Natural killer cell (primary cell): ENCODE measurements at places on chromosomes 2 and 18.

- no peak for DNase-seq
These were observed 1065.1 kb upstream of the NRXN1 start for GRCh38 chr2:52097071-52097470.

GRCh38 chr2:47950340-47951301 is 44.3 kb upstream of the FBXO11 start:
- DNase-seq: no peak

DNA sequence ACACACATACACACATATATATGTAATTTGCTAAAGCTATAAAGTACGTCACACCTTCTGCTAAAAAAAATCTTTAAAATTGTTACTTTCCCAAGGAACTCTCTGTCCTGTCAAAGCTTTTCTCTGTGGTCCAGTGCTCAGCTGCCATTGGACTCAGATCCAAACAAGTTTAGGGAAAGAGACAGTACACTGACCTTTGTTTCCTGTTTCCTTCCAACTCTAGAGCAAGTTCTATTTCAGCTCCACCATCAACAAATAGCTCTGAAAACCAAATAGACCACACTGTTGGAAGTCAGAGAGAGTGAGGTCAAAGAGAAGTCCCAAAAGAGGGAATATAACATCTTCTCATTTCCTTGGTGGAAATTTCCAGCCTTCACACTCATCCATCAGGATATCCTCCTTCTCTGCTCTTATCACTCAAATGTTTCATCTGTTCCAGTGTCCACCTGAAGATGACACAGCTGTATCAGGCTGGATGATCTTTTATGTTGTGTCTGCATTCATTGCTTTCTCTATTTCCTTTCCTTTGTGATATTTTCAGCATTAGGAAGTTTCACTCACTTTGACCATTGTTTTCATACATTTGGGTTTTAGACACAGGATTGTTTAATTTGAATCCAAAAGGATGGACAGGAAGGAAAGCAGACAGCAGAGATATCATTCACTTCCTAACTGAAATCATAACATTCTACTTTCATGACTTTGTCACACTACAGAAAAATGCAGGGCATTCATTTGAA is 192.3 kb upstream of the NT5C1B start:
- no peak for DNase-seq

GRCh38 chr2:58606799-58607198 is 365.7 kb upstream of the FANCL start:
- DNase-seq: no peak

DNA sequence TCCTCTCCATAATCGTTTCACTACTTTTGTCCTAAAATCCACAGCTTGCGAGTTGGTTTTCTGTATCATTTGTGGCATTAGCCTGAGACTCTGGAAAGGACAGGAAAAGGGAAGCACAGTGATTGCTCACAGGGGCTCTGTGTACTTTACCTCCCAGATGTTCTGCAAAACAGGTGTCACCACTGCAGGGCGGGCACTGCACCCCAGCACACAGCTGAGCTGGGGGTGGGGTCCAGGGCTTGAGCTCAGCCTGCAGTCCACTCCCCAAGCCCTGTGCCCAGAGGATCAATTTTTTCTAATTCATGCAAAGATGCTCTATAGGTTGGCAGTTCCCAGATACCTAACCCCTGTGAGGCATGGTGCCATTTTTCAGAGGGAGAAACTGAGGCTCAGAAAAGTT is 119.4 kb upstream of the GLI2 start:
- DNase-seq: no peak

DNA sequence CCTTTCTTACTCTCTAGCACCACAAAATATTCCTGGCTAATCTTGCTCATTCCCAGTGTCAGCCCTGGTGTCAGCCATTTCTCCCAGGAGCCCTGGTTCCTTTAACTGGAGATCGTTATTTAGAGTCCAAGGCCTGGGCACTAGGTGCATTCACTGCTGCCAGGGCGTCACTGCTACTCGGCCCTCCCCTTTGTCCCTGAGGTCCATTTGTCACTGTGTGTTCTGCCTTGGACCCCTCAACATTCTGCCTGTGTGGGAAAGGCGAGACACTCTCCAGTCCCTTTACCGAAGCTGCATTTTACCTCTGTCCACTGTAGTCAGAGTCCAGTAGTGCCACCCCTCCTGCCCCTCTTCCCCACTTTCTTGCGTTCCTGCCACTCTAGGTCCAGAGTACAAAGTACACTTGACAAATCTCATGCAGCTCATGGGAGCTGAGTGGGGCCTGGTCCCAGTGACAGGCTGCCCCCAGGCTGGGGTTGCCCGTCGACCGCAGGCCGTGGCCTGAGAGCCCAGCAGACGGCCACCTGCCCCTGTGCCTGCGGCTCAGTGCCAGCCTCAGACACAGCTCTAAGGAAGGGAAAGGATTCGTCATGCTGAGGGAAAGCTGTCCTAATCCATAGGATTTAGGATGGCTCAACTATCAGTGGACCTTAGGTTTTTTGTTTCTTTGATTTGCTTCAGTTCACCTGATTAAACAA is 52.1 kb downstream of the COPS8 start:
- no peak for DNase-seq

DNA sequence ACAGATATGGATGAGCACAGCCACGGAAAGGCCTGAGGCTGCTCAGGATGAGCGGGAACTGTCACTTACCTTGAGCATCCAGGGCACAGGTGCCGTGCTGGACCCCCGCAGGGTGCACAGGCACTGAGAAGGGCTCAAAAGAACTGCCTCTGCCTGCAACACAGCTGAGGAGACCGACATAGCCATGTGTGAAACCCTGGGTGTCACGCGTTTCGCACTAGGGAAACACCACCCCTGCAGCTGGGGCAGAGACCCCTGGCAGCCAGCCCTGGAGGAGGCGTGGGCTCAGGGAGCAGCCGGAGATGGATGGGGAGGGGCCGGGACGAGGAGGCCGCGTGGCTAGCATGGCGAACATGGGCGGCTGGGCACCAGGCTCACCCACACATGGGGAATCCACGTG is 228.9 kb downstream of the EIPR1 start:
- no peak for DNase-seq

- no peak for DNase-seq
These were observed 79.0 kb upstream of the TRIB2 start for GRCh38 chr2:12637754-12638153.

DNA sequence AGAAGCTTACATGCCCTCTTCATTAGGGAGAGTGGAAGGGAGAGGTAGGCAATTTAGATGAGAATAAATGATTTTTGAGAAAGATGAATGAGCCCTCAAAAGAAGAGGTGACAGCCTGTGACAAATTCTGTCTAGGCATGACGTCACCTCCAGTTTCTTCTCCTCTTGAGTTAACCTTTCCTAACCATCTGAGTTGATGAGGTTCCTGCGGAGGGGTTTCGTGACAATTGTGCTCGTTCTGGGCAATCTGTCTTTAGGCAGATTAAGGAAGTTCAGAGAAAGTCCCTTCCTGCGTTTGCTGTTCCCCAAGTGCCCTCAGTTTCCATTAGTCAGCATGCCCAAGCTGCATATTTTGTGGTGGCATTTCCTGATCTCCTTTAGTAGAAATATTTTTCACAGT is 640.2 kb upstream of the SYT4 start:
- DNase-seq: no peak

DNA sequence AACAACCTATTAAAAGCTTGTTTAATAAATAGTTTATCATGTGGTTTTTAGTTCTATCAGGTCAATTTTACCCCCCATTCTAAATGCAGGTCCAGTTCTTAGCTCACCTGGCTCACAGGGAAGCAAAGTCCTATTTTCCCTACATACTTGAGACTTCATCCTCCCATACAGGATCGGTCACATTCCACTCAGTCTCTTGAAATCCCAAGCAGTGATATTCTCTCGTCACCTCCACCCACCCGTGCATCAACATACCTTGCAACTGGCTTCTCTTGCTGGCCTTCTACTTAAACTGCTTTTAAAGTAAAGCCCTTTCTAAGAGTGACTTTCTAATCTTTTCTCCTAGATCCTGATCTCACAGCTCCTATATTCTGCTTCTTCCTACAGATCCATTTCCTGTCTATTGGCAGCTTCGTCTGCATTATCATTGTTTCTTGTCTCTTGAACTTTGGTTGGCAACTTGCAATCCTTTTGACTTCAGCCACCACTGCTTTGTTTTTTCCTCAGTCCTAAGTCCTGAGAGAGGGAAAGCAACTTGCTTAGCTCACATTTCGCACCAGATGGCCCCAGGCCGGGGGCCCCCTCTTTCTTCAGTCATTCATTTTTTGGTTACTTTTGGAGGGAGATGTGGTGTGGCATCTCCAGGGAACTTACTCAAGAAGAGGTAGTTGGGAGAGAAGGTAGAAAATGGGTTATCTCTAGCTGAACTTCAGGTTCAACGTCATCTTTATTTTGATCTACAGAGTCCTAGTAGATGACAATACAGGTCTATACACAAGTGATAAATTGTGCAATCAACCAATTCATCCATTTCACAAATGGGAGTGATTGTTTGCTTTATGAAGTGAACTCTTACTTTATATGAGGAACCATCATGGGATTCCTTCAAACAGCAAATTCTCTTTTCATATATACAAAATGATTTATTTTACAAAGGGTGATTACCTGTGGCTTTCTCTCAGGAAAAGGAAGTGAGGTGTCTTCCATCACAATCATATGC is 23.9 kb upstream of the NCOA1 start:
- no peak for DNase-seq

- DNase-seq: peak; percentile 76
These were observed 605 bp downstream of the REV1 start for GRCh38 chr2:99489063-99489760.

- DNase-seq: no peak
These were observed 86.6 kb upstream of the APCDD1 start for GRCh38 chr18:10367836-10368235.

GRCh38 chr2:186771395-186771794 is 77.5 kb downstream of the FAM171B start:
- no peak for DNase-seq

- no peak for DNase-seq
These were observed 1102.1 kb upstream of the KLHL29 start for GRCh38 chr2:22282916-22283315.

DNA sequence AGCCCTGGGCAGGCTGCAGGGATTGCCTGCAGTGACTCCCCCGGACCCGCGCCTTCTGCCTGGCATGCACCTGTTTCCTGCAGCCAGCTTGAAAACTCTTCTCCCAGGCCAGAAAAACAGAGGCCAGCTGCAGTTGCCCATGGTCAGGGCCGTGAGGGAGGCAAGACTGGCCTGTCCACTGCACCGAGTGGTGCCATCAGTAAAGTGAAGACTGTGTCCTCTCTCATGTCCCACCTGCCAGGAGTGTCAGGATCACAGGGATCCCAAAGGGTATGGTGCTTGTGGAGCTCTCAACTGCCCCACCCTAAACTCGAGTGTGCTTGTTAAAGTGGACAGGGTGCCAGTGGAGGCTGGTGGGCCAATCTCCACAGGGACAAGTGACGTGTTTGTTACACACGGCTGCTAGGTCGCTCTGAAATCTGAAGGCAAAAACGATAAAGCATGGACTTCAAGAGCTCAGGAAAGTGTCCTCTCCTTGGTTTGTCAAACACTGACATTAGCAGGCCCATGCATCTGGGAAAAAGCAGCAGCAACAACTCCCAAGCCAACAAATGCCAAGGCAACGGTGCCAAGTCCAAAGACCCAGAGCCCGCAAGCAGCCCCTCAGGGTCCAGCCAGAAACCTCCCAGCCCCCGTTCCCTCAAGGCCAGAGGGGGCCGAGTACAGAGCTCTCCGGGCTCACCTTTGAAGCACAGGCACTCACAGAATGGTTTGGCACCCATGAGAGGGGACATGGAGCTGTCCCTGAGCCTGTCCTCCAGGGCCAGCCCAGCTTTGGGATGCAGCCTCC is 213.2 kb downstream of the HDAC4 start:
- peak; percentile 8 for DNase-seq

DNA sequence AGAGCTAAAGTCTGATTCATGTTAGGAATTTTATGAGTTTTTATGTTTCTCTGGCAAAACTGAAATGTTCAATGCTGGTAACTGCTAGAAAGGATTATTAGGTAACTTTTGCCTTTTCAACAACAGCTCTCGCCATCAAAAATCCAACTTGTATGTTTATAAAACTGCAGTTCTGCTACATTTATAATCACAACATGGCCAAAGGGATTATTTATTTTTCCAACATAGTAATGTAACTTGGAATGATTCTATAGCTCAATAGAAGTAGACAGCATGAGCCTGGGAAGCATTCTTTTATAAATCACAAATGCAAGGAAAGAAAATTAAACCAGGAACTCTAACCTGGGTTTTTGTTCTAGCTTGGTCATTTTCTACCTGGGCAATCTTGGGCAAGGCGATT is 470.9 kb downstream of the TGIF1 start:
- DNase-seq: no peak

DNA sequence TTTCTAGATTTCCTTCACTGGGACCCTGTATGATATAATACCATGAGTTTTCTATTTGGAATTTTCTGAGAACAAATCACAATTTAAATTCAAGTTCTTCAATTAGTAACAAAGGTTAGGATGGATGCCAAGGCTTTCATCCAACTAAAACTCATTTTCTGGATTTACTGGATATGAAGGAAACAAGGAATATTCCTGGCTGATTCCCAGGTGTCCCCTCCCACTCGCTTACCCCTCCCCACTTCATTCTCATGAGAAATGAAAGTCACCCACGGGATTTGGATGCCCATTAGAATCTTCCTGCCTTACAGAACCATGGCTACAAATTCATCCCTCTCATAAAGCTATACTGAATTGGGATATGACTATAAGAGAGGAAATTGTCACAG is 40.0 kb downstream of the RNU4ATAC start:
- no peak for DNase-seq

- DNase-seq: no peak
These were observed 34.2 kb upstream of the NPAS2 start for GRCh38 chr2:100785626-100786296.

DNA sequence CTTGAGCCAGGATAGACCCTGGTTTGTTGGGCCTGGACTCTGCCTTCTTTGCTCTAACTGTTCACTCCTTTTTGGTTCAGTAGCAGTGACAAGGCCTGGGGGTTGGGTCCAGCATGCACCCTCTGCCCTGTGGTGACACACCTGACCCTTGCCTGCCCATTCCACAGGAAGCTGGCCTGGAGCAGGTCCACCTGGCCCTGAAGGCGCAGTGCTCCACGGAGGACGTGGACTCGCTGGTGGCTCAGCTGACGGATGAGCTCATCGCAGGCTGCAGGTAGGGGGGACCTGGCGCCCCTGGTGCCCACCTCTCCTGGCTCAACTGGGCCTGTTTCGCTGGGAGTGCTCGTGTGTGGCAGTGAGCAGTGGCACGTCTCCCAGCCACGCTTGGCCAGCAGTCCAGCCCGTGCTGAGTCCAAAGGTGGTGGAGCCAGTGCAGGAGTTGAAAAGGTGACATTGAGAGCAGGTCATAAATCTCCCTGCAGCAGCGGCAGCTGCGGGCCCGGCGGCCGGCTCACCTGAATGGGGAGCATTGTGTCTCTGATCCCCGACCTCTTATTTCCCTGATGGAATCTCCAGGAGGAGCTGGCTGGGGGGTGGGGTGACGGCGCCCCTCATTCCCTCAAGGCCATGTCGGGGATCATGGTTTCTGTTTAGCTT is 102.6 kb downstream of the DYSF start:
- DNase-seq: no peak

- no peak for DNase-seq
These were observed 1.1 kb downstream of the PRLH start for GRCh38 chr2:237567276-237568029.

- no peak for DNase-seq
These were observed 224.9 kb upstream of the BOD1L2 start for GRCh38 chr18:56921896-56922480.
